ENCODE measurements at places on chromosomes 16 and 17.

DNA sequence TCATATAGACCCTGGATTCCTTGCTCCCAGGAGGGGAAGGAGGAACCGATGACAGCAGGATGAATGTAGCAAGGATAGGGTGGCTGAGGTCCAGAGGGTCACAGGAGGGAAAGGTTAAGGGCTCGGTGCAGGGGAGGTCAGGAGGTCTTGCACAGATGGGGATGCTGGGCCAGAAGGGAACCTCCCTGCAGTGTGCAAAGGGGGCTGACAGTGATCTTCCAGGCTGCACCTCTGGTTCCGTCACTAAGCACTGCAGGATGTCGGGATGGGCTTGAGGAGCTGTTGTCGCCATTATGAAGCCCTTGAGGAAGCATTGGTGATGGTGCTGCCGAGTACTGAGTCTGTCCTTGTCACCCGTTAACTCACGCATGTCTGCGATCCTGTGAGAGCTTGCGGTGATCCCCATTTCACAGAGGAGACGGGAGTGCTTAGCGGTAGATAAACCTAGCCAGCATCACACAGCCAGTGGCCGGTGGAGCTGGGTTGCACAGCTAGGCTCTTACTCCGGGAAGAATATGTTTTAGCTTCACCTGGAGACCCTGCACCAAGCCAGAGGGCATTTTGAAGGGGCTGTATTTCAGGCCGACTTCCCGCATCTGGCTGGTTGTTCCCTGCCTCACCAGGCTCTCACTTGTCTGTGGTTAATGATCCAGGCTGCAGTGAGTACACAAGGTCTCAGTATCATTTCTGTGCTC lies 120.4 kb downstream of the SNX29 start:
- no peak for DNase-seq

DNA sequence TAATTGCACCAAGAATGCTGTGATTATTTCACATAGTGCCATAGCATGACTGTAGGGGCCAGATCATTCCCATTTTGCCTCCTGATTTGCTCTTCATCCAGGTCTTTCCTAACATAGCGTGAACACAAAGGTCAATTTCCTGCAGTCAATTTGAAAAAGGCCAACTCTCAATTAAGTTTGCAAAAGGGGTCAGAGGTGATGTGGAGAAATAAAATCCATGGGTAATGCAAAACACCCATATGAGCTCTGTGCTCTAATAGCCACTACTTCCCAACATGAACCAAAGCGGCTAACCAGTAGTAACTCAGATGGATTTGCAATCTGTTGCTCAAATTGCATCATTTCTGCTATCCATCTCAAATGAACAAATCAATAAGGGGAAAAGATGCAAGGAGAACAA lies 275.5 kb upstream of the SOX9 start:
- DNase-seq: no peak

DNA sequence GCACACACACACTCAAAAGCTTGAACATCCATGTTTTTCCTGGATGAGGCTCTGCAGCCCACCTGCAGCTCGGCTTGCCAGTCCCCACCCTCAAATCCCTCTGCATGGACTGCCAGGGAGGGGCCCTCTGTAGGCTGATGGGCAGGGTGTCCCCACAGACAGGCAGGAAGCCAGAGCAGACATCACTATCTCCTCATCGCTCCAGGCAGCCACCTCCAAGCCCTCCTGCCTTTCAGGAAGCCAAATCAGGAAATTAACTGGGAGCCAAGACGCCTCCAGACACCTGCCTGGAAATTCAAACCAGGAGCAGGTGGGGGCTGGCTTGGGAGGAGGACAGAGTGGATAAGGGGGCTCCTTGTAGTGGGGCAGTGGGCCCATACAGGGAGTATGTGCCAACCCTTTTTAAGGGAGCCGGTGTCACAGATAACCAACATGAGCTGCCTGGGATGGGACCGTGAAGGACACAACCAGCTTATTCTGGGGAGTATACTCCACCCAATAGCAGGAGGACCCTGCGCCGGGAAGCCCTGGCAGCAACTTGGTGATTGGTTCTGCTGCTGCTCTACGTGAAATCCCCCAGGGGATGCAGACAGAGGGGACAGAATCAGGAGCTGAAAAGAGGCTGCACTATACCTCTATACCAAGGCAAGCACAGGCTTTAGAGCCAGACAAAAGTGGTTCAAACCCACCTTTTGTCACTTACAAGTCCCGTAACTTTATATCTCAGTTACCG lies 139.1 kb downstream of the CCT6B start:
- no peak for DNase-seq

DNA sequence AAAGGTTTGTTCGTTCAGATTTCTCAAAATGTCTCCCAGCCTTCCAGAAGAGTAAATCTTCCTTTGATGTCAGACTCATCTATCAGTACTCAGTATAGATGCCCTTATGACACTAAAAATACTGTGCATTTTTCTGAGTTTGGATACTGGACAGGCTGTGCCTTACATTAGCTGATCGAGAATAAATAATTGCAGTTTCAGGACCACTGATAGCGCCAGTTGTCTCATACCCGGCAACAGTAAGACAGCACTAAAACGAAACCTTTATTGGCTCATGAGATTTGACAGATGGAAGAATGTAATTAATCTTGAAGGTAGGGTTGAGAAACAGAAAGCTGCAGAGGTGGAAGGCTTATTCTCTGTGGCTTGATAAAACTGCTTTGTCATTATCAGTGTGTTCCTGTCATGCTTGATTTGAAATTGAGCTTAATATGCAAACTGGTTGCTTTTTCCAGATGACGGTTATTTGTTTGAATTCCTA lies 1.2 kb downstream of the ATP6V0A1 start:
- DNase-seq: no peak

GRCh38 chr17:77893144-77894044 lies 65.1 kb upstream of the TNRC6C start:
- no peak for DNase-seq

DNA sequence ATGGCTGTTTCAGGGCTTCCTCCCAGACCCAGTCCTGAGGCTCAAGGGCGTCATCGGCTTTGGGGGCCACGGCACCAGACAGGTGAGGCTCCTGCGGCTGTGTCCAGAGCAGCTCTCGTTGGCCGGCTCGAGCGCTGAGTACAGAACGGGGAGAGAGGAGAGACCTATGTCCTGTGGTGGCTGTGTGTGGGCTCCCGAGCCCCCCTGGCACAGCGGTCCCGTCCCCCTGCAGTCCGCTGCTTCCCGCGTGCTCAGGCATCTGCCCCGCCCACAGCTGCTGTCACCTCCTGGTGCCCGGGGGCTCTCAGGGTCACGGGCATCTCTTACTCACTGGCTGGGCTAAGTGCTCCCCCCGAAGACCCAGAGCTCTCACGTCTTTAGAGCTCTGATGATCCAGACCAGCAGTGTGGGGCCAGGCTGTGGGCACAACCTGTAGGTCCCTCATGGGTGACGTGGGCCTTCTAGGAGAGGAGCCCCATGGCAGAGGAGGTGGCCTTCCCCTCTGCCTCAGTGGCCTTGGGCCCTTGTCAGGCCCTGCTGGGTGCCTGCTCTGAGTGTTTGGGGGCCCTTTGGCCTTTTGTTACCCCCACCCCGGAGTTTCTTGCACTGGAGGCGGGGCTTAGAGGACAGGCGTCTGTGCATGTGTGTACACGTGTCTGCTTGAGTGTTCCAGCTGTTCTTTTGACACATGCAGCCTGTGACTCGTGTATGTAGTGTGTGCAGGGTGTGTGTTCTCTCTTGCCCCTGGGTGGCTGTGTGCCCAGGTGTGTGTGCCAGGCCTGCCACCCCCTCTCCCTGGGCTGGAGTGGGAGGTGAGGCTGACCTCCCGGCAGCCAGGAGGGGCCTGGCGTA lies 3.5 kb downstream of the WDR90 start:
- DNase-seq: no peak

DNA sequence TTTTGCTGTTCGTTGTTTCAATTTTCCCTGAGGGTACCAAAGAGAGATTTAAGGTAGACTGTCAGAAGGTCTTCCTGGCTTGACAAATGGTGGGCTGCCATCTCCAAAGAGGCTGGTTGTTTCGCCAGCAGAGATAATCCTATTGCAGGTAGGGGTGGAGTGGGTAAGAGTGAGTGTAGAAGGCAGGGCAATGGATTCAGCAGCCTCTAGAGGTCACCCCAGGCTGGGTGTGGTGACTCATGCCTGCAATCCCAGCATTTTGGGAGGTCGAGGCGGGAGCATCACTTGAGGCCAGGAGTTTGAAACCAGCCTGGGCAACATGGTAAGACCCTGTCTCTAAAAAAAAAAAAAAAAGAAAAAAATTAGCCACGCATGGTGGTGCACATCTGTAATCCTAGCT lies 34.6 kb downstream of the DCAKD start:
- no peak for DNase-seq

GRCh38 chr17:37710344-37710886 lies 34.4 kb downstream of the HNF1B start:
- DNase-seq: no peak

GRCh38 chr16:23724096-23724784 lies 11.2 kb upstream of the ERN2 start:
- DNase-seq: no peak

GRCh38 chr16:5581908-5582307 lies 484.3 kb upstream of the EEF2KMT start:
- no peak for DNase-seq

DNA sequence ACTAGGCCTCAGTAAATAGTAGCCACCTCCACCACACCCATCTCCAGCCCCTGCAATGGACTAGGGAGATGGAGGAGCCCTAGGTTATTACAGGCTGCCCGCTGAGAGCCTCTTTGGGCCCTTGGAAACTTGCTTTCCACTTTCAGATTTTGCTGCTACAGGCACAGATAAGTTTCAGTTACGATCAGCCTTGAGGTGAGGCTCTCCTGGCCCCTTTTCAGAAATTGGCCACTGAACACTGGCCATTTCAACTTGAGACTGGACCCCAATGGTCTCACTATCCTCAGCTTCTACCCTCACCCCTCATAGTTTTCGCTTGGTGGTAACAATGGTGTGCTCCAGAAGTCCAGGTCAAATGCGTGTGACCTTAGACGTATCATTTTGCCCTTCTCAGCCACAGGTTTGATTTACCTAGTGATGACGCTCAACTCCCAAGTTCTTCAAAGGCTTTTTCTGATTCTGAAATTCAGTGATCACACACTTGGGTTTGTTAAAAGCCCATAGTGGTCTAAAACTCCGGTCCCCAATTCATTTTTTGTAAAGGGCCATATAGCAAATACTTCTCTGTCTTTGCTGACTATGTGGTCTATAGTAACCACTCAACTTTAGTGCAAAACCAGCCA lies 1.0 kb downstream of the PMM2 start:
- no peak for DNase-seq

DNA sequence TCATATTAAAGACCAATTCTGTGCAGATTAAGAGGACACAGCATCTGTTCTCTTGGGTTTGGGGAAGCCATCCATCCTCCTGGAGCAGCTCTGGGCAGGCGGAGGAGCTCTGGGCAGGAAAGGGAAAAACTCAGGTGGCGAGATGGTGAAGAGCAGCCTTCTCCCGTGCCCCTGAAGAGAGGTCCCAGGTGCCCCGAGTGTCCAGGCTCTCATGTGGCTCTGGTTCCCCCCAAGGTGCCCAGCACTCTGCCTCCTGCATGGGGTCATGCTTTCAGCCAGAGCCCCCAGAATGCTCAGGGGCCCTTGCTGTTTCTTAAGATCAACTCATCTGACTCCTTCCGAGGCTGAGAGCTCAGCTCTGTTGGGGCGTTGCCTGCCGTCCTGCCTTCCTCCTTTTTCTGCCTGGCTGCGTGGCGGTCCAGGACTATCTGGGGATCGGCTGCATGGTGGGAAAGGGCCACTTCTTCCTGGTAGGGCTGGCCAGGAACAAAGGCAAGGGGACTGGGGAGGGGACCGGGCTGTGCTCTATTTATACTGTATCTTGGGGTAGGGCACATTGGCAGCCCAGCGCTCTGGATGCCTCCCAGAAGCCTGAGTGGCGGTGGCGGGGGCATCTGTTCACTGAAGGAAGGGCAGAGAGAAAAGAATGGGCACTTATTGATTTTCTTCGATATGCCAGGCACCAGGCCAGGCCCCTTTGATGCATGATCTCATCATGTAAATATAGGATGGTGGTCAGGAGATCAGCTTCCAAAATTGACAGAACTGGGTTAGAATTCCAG lies 103.2 kb upstream of the SDK2 start:
- DNase-seq: no peak

- DNase-seq: no peak
These were observed 46.3 kb downstream of the PRKCA start for GRCh38 chr17:66348584-66349165.

- no peak for DNase-seq
These were observed 537 bp downstream of the PALB2 start for GRCh38 chr16:23640615-23640930.

DNA sequence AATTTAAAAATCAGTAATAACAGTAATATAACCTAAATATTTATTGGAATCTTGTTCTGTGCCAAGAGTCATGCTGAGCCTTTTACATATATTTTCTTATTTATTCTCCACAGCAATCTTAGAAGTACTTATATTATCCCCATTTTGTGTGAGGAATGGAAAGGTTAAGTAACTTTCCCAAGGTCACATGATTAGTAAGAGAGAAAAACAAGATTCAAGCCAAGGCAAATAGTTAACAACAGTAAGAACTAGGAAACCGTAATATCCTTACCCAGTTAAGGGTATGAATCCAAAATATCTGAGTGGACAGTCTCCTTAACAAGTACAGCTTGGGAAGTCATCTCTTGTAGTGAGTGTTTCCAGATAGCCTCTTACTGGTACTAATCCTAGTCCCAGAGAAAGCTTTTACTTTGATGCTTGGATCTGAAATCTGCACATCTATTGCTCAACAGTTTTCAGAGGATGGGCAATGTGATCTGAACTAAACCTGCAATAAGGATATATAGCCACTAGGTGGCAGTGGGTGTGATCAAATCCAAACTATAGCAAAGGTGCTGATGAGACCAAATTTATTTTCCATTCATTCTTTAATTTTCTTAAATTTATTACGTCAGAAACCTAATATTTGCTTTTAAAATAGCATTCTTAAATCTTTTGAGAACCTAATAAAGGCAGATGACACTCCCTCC lies 23.3 kb downstream of the SHISA6 start:
- no peak for DNase-seq

DNA sequence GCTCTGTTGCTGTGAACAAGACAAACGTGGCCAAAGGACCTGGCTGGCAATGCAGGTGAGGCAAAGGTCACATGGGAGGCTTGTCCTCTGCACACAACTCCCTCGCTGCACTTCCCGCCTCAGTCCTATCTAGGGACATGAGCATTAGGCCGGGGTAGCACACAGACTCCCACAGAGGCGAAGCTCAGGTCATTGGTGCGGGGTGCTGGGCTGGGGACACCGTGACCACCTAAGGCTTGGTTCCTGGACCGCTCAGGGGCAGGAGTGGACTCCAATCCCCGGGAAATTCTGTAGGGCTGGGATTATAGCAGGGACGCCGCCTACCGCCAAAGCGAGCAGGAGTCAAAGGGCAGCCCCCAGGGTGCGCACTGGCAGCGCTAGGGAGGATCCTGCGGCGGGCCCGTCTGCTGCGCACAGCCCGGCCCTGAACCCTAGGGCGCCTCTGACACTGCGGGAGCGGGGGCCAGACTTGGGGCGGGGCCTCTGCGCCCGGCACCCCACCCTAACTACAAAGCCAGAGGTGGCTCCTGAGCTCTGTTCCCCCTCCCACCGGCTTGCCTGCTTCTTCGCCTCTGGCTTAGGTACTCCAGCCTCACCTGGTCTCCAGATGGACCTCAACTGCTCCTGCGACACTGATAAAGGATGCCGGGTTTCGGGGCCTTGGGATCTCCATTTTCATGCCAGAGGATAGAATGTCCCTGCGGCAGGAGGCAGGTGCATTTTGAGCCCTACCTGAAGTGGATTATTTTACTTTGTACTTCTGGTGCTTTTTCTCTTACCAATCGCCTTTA lies 3.9 kb upstream of the MT1B start:
- DNase-seq: no peak
